ENCODE measurements at places on chromosomes 2 and 18.

GRCh38 chr2:54545702-54546450, 89.7 kb downstream of the SPTBN1 start:
- DNase-seq, result no peak

GRCh38 chr2:112257575-112257974, 2.7 kb upstream of the ZC3H8 start:
- DNase-seq, result no peak

GRCh38 chr2:21029519-21029918, 14.4 kb downstream of the APOB start:
- no peak for DNase-seq

DNA sequence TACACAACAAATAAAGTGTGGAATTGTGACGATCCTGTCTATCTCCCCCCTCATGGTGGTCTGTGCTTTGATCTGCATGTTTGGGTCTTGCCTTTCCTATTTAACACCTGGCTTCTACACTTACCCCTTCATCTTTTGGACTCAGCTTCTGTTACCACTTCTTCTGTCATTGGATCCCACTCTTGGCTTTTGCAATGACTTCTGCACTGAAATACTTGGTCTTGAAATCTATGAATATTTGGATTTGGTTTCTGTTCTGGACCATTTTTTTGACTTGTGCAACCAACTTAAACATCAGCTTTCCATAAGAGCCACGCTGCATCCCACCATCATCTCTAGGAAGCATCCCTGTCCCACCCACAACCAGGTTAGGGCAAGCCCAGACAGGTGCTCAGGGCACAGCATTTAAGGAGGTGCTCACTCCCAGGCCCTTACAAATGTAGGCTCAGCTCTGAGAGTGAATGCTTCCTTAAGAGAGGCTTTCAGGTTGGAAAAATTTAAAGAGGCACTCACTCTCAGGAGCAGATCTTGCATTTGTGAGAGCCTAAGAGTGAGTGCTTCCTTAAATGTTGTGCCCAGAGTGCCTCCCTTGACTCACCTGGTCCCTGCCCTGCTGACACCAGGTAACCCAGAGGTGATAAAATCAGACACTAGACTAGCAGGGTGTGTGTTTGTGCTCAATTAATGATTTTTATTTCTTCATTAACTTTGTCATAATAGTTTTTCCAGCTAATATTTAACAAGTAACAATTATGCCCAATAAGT, 124.5 kb upstream of the SH3BP4 start:
- DNase-seq, result no peak

- no peak for DNase-seq
Measured at GRCh38 chr2:32135409-32135808, 30.3 kb upstream of the SLC30A6 start.

DNA sequence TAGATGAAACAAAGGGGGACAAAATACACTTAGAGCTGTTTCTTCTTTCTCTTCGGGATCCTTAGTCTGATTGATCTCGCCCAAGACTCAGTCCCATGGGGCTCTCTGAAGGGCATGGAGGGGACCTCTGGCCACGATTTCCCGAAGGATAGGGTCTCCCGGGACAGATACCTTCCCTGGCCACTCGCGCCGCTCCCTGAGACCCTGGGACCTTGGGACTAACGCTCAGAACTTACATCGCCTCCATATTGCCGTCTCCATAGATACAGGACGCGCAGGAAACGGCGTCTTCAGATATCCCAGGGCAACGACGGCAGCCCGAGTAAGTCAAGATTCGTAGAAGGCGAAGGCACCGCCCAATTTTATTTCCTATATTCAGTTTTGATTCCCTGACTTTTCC, at the start of gene CFAP65:
Gene CFAP65, minus strand, starts transcription at position 265 of the 400 bp plus-strand sequence. CDS start 2,468 bp downstream, outside the sequence.
- no peak for DNase-seq

GRCh38 chr18:49893036-49893435, 79.7 kb upstream of the ACAA2 start:
- DNase-seq, result no peak

DNA sequence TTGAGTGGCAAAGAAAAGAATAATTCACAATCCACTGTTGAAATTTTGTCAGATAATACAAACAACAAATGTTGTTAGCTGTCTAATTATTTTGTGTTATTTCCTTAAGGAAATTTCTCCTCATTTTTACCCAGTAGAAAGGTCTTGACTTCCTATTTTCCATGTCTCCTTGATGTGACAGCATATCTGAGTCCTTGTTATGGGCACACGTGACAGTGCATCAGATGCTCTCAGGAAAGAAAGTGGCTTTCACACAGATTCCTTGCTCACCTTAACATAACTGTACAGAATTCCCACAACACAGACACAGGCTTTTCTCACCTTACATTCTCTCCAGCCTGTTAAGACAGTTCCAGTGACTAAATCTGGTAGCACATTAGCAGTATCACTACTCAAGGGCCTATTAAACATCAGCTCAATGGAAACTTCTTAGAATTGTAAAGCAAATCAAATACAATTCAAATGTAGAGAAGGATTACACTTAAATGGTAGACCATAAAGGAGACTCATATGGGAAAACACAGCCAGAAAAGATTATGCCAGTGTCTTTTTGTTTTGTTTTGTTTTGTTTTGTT, 30.2 kb upstream of the GPR55 start:
- DNase-seq, result no peak

GRCh38 chr2:148540022-148540421, 104.5 kb upstream of the EPC2 start:
- no peak for DNase-seq

GRCh38 chr2:119696005-119696404, 17.0 kb downstream of the TMEM177 start:
- DNase-seq, result no peak

GRCh38 chr18:67081482-67082211, 434.9 kb downstream of the DSEL start:
- no peak for DNase-seq

DNA sequence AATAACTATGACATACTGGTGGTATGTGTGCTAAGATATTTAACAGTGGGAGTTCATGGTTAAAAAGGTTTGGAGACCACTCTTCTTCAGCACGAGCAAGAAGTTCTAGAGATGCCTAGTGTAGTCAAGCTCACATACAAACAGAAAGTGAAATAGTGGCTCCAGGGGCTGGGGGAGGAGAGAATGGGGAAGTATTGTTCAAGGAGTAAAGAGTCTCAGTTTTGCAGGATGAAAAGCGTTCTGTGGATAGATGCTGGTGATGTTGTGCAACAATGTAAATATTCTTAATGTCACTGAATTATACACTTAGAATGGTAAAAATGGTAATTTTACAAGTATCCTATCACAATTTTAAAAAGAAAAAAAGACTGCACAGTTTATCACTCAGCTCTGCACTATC, 29.0 kb upstream of the EPAS1 start:
- no peak for DNase-seq

DNA sequence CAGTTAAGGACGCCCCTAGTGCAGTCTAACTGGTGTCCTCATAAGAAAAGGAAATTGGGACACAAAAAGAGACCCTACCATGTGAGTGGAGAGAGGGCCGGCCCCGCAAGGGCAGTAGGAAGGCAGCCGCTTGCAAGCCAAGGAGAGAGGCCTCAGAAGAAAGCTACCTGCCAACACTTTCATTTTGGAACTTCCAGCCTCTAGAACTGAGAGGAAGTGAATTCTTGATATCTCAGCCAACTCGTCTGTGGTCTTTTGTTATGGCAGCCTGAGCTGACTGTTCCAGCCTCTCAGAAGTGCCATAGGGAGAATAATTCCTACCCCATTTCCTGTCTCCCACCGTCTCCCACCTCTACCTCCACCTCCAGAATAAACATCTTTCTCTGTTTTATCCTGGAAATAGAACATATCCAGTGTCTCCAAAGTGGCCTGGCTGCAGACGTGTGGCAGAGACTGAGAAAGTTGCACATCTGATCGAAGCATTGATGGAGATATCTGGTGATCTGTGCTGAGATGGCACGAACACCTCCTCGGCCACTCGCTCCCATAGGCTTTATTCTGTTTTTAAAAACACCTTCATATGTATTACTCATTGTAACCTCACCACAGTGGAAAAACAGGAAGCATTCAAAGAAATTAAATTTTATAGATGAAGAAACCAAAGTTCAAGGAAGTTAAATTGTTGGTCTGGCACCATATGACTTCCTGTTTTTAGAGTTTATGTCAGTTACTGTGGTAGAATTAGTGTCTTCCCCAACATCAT, 39.5 kb upstream of the MARCO start:
- DNase-seq, result no peak

DNA sequence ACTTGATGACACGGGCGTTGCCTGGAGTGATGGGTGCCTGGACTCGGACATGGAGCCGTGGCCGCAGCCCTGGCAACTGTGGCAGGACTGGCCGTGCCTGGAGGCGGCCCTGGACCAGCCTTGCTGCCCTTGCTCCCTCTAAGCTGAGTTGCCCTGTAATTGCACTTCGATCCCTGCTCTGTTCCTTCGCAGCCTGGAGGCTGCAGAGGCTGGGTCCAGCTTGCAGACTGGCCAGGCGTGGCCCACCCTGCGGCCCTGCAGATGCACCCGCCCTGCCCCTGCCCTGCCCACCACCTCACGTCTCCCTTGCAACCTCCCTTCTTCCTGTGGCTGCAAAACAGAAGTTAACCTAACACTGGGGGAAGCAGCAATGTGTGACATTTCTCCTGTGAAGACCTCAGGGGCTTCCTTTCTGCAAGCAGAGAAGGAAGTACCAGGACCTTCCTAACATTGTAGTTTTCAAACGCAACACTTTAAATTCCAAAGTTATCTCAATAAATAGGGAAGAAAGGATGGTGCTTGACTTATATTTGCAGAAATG, 174.6 kb upstream of the TPO start:
- no peak for DNase-seq

GRCh38 chr2:212644195-212644837, 105.7 kb upstream of the ERBB4 start:
- DNase-seq, result no peak

DNA sequence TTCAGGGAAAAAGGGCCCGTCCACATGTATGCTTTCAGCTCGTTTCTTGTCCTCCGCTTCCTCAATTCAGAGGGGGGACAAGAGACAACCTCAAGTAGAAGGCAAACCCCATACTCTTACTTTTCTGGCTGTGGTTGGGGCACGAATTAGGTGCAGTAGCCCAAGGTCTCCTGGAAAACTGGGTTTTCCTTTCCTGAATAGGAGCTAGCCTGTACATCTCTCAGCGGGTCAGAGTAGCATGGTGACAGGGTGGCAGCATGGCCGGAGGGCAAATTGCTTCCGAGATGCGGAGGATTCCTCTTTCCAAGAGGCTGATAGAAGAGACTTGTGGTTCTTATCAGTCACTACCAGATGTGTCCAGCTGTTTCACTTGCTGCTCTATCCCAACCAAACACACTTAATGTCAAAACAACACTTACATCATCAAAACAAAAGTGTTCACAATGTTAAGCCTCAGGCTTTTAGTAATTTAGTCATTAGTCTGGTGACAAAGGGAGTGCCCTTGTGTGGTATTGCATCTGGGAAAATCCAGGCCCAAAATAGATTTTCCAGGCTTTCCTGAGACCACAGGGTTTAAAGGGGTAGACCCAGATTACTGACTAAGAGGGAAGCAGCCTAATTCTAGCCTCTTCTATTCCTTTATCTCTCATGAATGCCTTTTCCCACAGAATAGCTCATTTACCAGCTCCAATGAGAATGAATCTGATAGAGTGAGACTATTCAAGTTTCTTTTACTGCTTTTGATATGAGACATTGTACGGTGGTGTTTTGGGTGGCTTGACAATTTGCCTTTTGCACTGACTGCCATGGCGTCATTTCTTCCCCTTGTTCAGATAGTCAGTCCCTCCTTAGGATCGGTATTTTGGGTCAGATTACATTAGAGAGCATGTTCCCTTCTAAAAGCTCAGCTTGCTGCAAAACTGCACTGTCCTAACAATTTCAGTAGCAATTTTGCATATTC, 162.0 kb downstream of the LTBP1 start:
- DNase-seq, result no peak

DNA sequence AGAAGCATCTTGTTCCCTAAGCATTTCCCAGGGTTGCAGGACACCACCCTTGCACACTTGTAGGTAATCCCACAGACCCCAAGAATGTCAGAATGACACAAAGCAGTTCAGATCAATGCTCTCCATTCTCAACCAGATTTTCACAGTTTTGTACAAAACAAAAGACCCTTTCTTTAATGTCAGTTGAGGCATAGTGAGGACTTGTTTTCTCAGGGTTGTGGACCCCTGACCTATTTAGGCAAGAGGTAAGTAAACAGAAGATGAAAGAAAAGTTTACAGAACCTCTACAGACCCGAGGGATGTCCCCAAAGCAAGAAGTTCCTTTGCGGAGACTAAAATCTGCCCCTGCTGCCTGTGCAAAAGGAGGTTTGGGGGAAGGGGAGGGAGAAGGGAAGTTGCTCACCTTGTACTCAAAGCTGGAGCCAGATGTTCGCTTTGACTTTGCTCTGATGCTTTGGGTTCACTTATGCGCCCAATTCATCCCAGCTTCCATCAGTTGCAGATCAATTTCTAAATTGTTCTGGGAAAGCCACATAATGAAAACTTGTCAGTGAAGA, 635.4 kb downstream of the EPHA4 start:
- DNase-seq, result no peak

DNA sequence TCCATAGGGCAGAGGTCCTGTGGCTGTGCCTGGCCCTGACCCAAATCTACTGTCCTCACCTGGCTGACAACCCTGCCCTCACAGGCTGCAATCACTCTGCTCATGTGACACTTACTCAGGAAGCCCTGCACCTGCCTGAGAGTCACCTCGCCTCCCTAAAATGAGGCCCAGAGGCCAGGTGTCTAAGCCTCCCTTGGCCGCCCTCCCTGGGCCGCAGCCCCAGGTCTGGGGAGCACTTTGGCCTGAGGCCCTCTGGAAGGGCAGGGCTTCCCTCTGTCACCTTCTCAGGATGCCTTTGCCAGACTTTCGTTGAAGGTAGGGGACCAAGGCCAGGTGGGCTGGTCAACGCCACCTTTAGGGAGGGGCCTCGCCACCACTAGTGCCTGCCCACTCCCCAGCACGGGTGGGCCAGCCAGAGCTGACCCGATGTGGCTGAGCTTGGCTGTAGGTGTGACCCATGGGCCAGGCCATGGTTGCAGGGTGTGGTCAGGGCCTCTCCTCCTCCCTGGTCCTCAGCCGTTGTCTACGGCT, 6.1 kb upstream of the GPC1 start:
- no peak for DNase-seq

DNA sequence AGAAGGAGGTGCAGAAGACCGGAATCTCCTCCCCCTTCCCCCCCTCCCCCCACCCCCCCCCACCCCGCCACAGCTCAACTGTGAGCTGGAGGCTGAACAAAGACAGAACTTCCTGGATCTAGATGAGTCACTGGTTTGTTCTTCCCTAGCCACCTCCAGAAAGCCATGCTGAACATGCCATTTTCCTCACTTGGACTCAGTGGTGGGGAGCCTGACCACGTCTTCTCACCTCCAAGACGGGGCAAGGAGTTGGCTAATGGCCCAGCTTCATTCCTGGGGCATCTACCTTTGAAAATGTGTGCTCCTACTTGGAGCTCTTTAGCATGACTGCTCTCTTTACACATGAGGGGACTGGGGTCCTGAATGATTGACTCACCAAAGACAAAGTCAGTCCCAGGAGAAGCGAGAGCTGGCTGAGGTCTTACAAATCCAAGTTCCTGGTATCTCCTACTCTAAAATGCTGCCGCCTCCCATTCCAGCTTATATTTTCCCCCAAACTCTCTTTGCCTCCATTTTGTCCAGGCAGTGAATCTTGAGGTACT, 22.6 kb upstream of the FZD5 start:
- no peak for DNase-seq

GRCh38 chr2:217332417-217332791, 472.5 kb upstream of the TNP1 start:
- no peak for DNase-seq

GRCh38 chr2:191012845-191013681, 908 bp downstream of the STAT1 start:
- DNase-seq, result no peak

- no peak for DNase-seq
Measured at GRCh38 chr2:198499539-198499938, 695.1 kb downstream of the PLCL1 start.

- DNase-seq, result no peak
Measured at GRCh38 chr2:101972621-101973434, 18.9 kb upstream of the IL1R2 start.

Measured in progenitor cell of endocrine pancreas (in vitro differentiated cells).